Stimulated activated CD8-positive, alpha-beta memory T cell treated with anti-CD3 and anti-CD28 coated beads, Interleukin-7, amount 100 ng/mL, for 48 hours (primary cell): ENCODE measurements at places on chromosomes 11 and 22.

DNA sequence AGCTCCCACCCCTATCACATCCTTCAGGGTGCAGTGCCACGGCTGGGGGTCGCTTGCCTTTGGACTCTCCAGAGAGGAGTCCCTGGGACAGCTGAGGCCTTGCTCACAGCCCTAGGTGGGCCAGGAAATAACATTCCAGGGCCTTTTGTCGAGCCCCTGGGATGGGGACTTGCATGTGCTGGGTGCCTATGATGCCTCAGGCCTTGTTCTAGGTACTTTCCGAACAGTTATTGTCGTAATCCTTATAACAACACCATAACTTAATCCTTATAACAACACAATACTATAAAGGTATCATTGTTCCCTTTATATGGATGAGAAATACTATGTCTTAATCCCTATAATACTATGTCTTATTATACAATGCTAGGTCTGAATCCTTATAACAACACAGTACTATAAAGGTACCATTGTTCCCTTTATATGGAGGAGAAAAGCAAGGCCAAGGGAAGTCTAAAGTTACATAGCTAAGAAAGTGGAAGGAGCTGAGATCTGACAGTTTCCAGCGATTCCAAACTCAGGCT is 236.5 kb downstream of the ST3GAL4 start:
- no peak for DNase-seq

DNA sequence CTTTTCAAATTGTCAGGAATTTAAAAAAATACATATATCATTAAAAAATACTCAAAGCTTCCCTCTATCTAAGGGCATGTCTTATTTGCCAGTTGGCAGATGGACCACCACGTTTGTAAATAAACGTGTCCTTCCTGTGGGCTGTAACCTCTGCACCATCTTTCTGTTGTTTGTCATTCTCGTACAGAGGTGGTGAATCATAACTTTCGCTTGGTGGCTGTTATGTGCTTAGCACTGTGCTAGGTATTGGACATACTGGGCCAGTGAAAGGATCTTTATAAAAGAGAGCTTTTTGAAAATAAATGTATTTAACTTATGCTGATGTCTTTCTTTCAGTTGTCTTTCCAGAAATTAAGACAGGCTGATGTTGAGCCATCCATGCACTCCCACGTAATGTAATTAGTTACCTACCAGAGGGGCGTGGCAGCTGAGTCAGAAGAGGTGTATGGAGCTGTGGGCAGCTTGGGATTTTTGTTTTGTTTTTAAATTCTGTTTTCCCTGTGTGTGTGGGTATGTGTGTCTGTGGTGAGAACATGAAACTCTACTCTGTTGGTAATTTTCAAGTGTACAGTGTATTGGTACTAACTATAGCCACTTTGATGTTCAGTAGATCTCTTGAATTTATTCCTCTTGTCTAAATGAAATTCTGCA is 62.7 kb downstream of the TECTA start:
- DNase-seq, result no peak

GRCh38 chr11:119012629-119013170 is 5.4 kb downstream of the RPS25 start:
- DNase-seq, result no peak

DNA sequence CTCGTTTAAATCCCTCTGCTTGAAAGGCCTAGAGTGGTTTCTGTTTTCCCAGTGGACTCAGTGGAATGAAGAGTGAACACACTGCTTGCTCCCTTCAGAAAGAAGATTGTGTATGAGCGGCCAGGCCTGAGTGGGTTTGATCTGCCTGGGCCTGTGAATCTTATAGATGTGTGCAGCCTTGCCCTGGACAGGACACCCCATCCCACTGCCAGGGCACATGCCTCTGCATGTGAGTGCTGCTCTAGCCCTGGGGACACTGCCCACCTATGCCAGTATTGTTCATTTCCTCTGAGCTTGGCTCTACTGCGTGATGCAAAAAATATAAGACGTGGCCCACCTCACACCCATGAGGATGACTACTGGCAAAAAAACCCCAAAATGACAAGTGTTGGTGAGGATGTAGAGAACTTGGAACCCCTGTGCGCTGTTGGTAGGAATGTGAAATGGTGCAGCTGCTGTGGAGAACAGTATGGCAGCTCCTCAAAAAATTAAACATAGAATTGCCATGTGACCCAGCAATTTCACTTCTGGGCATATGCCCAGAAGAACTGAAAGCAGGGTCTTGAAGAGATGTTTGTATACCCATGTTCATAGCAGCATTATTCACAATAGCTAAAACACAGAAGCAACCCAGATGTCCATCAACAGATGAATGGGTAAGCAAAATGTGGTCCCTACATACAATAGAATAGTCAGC is 27.3 kb upstream of the NECTIN1 start:
- DNase-seq, result no peak

DNA sequence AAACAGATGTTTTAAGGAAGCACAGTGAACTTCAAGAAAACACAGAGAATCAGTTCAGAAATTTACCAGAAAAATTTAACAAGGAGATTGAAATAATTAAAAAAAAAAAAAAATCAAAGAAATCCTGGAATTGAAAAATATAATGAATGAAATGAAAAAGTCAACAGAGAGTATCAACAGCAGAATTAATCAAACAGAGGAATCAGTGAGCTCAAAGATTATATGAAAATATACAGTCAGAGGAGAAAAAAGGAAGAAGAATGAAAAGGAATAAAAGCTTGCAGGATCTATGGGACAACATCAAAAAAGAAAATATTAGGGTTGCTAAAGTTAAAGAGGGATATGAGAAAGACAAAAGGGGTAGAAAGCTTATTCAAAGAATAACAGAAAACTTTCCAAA is 82.3 kb downstream of the XRRA1 start:
- no peak for DNase-seq

GRCh38 chr11:96275801-96276594 is 67.0 kb downstream of the MAML2 start:
- DNase-seq, result no peak

- DNase-seq, result no peak
Observed at GRCh38 chr11:69106031-69106811, 49.5 kb upstream of the SMIM38 start.

- DNase-seq, result no peak
Observed at GRCh38 chr22:29145321-29146072, 60.2 kb upstream of the EMID1 start.

DNA sequence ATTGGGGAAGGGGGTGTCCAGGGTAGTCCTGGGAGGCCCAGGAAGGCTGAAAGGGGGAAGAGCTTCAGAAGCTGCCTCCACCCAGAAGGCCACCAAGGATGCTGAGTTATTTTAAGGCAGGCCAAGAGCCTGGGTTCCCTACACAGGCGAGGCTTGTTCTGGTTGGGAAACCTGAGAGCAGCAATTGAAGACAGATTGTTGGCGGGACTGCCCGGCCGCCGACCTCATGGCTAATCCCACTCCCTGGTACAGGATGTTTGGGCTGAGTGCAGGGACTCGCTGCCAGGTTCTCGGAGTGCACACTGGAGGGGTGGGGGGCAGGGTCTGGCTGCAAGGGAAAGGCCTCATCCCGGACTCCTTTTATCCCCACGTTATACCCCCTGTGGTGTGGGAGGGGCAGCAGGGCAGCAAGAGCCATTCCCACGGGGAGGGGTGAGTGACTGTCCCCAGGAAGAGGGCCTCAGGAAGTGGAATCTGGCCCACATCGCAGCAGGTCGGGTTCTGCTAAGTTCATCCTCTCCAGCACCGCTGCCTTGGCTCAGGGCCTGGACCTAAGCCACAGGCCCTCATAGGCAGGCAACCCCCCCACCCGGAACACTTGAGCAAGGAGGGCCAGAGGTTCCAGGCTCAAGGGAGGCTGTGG is 43.6 kb upstream of the PRR5 start:
- DNase-seq, result no peak

DNA sequence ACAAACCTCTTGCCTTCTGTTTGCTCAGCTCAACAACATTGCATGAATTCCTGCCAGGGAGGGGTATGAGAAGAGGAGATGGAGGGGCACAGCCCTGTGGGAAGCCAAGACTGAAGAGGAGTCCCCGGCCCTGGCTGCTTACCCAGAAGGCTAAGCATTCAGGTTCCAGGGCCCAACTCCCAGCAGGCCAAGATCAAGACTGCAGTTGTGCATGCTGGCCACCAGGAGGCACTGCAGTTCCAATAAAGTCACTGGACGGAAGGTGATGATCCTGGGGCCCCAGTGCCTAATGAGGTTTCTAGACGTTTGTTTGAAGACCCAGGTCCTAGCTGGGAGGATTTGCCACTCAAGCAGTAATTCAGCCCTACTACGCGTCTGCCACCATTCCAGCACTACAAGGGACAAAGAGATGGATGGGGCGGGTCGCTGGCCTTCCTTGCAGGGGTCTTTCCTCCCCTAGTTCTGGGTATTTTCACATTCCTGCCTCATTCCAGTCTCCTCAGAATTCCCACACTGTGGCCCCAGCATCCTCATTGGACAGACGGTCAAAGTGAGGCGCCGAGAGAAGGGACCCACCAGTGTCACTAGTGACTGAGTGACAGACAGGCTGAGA is 23.6 kb downstream of the ALX4 start:
- no peak for DNase-seq

GRCh38 chr11:68312117-68312779 is at the start of gene LRP5:
LRP5 (plus strand) TSS chr11:68312591; CDS start chr11:68312715, 124 bp downstream.
- DNase-seq, result no peak

- DNase-seq, result no peak
Observed at GRCh38 chr22:28802595-28803123, 2.3 kb upstream of the XBP1 start.

- DNase-seq, result no peak
Observed at GRCh38 chr11:45278714-45279113, 7.4 kb downstream of the SYT13 start.

DNA sequence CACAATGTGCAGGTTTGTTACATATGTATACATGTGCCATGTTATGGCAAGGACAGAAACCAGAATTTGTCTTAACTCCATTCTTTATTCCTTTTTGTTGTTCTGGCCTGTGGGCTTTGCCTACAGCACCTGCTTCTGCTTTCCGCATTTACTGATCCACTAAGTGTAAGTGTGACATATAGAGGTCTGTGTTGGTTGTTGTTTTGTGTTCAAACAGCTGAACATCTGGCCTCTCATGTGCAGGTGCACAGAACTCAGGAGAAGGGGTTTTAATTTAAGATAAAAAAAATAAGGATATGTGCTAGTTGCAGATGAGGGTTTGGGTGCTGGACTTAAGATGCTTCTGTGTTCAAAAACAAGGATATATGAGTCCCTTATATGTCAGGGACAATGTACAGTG is 85.8 kb upstream of the RAG2 start:
- DNase-seq, result no peak

GRCh38 chr11:126058105-126058874 is 4.4 kb downstream of the CDON start:
- no peak for DNase-seq

- DNase-seq, result no peak
Observed at GRCh38 chr11:93737904-93738612, 3.2 kb downstream of the TAF1D start.

- DNase-seq, result no peak
Observed at GRCh38 chr11:130204703-130205095, 45.1 kb downstream of the ST14 start.

DNA sequence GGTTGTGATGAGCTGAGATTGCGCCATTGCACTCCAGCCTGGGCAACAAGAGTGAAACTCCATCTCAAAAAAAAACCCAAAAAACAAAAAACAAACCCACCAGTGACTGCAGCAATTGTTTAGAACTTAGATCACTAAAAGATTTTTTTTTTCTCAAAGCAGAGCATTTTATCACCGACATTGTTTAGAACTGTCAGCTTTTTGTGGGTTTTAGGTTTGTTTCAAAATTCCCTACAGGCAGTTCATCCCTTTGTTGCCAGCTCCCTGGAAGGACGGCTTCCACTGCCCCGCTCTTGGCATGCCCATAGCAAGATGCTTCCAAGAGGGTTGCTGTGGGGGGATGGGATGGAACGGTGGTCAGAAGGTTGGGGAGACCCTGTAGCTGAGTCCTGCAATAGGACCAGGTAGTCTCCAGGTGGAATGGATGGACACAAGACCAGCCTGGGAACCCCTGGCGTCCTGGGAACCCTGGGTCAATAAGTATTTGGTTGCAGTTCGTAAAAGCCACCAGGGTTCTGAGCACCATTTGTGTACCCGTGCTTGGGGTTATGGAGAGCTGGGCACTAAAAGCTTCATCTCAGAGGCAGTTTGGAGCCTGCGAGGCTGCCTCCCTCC is 46.7 kb downstream of the TSPAN18 start:
- DNase-seq, result no peak

- no peak for DNase-seq
Observed at GRCh38 chr11:134126217-134126822, 57.4 kb downstream of the JAM3 start.

DNA sequence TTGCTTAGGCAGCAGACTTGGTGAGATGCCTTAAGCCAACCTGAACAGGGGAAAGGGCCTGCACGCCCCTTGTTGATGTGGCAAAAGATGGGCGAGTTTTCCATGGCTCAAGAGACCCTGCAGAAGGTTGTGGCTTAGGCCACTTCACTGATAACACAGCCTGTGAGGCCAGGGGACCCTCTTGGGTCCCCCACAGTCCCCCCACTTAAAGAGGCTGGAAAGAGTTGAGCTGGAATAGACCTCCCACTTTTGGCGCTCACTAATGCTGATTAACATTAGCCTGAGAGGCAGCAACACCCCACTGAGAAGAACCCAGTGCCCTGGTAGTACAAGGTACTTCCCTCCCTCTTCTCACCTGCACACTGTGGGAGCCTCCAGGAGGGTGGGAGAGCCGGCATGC is 107.5 kb downstream of the TRIM29 start:
- DNase-seq, result no peak

GRCh38 chr22:21964234-21964633 is 11.6 kb upstream of the PPM1F start:
- no peak for DNase-seq

DNA sequence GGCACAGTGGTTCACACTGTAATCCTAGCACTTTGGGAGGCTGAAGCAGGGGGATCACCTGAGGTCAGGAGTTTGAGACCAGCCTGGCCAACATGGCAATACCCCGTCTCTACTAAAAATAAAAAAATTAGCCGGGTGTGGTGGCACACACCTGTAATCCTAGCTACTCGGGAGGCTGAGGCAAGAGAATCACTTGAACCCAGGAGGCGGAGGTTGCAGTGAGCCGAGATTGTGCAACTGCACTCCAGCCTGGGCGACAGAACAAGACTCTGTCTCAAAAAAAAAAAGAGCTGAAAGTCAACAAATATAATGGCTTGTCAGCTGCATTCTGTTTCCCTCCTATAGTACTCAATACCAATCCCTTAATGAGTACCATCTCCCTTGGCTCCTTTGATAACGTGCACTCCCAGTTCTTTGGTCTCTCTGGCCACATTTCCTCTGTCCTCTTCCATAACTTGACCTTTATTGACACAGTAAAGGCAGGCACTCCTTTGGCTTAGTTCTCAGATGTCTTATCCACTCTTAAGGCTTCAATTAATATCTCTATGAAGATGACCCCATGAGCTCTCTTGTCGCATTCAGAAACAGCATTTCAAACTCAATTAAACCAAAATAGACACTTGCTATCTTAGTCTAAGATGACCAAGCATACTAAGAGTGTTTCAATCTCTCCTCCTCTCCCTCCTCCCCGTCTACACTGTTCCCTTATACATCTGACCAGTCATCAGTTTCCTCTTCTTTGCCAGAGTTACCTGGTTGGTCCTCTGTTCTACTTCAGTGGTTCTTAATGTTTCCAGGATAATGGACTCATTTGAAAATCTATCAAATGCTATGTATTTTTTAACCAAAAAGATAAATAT is 4.8 kb downstream of the MAPK1 start:
- DNase-seq, result no peak
